Stimulated activated CD4-positive, alpha-beta T cell treated with anti-CD3 and anti-CD28 coated beads, Interleukin-4, amount 100 ng/mL, for 48 hours (primary cell): ENCODE measurements at places on chromosomes 16 and 17.

GRCh38 chr17:40097931-40098845, 2.2 kb downstream of the NR1D1 start:
- no peak for DNase-seq

GRCh38 chr16:52851211-52851740, 201.4 kb downstream of the CHD9NB start:
- no peak for DNase-seq

GRCh38 chr17:65925606-65926307, 266.2 kb downstream of the CEP112 start:
- no peak for DNase-seq

- DNase-seq = no peak
Observed at GRCh38 chr17:10130677-10131076, 67.7 kb downstream of the GAS7 start.

GRCh38 chr17:66637491-66637890, 197.4 kb upstream of the CACNG5 start:
- DNase-seq = no peak

DNA sequence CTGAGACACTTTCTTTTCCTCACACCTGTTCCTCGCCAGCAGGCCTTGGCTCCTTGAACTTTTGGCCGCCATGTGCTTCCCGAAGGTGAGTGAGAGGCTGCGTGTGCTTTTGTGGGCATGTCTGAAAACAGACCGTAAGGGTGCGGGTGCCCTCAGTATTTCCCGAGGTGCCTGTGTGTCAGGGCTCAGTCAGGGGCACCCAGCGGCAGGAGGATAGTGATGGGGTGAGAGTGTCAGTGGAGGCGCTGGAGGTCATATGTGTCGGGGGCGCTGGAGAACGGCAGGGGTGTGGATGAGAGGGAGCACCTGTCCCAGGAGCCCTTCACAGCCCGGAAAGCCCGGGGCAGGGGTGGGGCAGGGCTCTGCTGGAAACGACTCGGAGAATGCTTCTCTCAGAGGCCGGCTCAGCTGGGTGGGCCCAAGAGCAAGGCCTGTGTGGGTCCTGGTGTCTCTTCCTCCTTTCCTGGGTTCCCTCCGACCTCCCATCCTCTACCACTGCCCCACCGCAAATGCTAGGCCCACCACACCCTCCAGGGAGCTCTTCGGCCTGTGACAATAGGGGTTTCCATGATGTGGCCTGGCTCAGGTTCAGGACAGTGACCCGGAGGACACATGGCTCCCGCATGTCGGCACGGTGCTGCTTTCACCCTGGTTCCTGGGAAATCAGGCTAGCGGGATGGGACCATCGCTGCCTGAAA, 451 bp downstream of the IL32 start:
- DNase-seq = no peak

DNA sequence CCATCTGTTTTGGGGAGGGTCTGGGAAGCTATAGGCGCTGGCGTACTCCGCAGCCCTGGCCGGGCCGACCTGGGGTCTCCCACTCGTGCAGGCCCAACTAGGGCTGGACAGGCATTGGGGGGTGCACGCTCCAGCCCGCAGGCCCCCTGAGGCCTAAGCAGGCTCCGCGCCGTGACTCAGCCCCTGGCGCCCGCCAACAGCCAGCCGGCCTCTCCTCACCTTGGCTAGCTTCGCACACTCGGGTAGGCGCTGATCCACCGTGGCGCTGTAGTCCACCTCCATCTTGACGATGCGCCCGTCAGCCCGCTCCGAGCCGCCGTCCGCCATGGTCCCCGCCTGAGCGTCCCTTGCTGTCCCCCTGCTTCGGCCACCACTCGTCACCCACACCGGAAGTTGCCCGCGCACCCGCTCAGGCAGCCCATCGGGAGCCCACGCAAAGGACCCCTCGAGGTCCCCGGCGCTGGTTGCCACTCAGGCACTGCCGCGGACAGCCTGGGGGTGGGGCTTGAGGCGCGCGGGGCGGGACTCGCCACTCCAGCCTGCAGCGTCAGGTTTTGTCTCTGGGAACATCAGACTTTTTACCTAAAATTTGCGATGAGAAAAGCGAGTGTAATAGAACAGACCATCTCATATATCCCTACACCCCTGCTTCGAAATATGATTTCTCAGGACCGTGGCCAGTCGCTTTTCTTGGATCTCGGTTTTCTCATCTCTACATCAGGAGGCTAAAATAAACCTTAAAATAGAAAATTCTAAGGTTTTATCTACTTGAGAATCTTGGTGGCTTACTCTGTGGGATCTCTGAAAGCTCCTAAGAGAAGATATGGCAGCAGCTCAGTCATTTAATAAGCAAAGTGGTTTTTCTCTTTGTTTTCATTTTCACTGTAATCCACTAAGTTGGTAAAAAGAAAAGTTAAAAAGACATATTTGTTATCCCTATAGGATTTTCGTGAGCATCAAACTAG, at the start of gene PSMD12:
Gene PSMD12 (minus strand): TSS at position 385 of the 965 bp plus-strand sequence. CDS start 58 bp downstream, at position 327.
- peak; percentile 94 for DNase-seq

GRCh38 chr16:59535298-59535697, 801.2 kb upstream of the GOT2 start:
- DNase-seq = no peak

DNA sequence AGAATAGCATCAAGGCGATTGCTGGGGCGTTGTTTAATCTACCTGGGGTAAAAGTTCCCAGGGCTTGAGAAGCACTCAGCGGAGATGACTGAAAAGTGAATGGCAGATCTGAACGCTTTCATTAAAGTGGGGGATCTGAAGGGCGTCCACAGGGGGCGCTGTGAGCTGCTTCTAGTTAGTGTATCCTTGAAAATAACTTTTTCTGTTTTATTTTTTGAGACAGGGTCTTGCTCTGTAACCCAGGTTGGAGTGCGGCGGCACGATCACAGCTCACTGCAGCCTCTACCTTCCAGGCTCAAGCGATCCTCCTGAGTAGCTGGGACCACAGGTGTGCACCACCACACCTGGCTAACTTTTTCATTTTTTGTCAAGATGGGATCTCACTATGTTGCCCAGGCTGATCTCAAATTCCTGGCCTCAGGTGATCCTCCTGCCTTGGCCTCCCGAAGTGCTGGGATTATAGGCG, 360.4 kb downstream of the SEC14L1 start:
- DNase-seq = peak; percentile 54
